ENCODE measurements at places on chromosomes 16 and 17.

GRCh38 chr16:48451323-48451722 lies 66.1 kb upstream of the SIAH1 start:
- no peak for DNase-seq

GRCh38 chr17:16922386-16923096 lies 49.4 kb downstream of the TNFRSF13B start:
- DNase-seq: no peak

DNA sequence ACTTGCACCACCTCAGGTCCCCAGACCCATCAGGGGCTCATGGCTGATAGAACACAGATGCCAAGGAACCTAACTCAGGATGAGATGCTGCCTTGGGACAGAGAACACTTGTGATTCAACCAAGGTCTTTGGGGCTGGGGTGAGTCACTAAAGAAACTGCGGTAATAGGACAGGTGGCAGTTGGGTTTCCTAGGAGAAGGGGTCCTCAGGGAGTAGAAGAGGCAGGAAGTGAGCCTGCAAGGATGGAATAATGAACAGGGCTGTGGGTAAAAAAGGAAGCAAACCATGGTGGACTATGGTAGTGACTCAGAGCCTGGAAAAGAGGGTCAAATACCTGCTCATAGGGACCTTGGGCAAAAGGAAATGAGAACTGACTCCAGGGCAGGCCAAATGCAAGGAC lies 6.5 kb upstream of the PNPO start:
- DNase-seq: no peak

DNA sequence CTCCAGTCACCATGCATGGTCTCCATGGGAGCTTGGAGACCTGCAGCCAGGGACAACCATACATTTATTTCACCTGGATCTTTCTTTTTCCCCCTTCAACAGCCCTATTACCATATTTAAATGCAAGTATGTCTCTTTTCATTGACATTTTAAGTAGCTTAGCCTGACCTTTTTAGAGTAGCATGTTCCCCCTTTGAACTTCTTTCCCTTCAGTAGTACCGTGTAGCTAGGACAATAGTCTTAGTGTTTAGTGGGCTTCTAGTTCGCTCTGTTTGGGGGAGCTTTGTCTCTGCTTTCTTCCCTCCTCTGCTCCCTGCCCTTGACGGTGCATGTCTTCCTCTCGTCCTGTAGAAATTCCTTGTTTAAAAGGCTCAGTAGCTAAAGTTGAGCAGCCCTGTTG lies 94.6 kb downstream of the CCDC182 start:
- no peak for DNase-seq

DNA sequence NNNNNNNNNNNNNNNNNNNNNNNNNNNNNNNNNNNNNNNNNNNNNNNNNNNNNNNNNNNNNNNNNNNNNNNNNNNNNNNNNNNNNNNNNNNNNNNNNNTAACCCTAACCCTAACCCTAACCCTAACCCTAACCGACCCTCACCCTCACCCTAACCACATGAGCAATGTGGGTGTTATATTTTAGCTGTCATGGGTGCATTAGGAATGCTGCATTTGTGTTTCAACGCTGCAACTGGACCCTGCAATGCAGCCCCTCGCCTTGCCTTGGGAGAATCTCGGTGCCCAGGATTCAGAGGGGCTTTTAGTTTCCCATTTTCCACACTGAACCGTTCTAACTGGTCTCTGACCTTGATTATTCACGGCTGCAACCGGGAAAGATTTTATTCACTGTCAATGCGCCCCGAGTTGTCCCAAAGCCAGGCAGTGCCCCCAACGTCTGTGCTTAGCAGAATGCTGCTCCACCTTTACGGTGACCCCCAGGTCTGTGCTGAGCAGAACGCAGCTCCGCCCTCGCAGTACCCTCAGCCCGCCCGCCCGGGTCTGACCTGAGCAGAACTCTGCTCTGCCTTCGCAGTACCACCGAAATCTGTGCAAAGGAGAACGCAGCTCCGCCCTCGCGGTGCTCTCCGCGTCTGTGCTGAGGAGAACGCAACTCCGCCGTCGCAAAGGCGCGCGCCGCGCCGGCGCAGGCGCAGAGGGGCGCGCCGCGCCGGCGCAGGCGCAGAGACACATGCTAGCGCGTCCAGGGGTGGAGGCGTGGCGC lies 43.3 kb downstream of the POLR3K start:
- DNase-seq: no peak

- peak; percentile 7 for DNase-seq
Observed at GRCh38 chr16:19555938-19556771, 652 bp downstream of the VPS35L start.

DNA sequence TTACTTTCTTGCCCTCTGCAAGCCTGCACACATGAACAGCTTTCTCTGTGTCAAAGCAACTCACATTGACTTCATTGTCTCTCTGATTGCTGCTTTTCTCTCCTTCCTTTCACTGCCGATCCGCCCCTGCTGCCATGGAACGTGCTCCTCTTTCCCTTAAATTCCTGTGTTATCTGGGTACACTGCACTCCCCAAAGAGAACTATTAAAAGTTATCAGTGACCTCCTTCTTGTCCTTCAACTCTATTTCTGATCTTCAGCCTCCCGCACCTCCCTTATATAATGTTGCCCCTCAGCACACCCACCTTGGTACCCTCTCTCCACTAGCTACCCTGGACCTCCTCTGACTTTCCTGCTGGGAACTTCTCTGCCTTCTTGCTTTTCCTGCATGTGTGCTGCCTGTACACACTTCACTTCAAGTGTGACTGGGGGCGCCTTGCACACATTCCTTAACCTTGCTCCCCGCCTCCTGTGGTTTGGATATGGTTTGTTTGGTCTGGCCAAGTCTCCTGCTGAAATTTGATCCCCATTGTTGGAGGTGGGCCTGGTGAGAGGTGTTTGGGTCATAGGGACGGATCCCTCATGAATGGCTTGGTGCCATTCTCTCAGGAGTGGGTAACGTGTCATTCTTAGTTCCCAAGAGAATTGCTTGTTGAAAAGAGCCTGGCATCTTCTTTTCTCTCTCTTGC lies 26.7 kb upstream of the PMP22 start:
- DNase-seq: no peak

- DNase-seq: no peak
Observed at GRCh38 chr17:50186661-50187393, 14.6 kb downstream of the COL1A1 start.

DNA sequence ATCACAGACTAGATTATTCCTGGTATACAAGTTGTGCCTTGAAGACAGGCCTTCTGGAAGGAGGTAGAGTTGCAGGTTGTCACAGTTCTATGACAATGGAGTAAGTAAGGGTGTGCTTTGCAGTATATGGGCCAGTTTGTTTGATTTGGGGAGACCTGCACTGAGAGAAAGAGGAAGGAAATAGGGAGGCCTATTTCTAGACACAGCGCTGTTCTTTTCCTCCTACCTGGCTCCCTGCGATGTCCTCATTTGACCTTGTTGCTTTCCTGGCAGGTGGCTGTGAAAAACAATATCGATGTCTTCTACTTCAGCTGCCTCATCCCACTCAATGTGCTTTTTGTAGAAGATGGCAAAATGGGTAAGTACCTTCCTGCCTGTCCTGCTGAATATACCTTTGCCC lies 22.5 kb upstream of the RASL10B start:
- no peak for DNase-seq

GRCh38 chr17:65664266-65664665 lies 102.8 kb upstream of the AXIN2 start:
- no peak for DNase-seq

- no peak for DNase-seq
Observed at GRCh38 chr16:87860553-87861299, 8.6 kb downstream of the SLC7A5 start.

Measured in SIG-M5 (cell line).